ENCODE measurements at places on chromosomes 4 and X.

GRCh38 chrX:129980001-129980401 is 2.4 kb upstream of the BCORL1 start:
- no peak for DNase-seq

- no peak for DNase-seq
These were observed 16.0 kb downstream of the TNMD start for GRCh38 chrX:100600758-100601157.

DNA sequence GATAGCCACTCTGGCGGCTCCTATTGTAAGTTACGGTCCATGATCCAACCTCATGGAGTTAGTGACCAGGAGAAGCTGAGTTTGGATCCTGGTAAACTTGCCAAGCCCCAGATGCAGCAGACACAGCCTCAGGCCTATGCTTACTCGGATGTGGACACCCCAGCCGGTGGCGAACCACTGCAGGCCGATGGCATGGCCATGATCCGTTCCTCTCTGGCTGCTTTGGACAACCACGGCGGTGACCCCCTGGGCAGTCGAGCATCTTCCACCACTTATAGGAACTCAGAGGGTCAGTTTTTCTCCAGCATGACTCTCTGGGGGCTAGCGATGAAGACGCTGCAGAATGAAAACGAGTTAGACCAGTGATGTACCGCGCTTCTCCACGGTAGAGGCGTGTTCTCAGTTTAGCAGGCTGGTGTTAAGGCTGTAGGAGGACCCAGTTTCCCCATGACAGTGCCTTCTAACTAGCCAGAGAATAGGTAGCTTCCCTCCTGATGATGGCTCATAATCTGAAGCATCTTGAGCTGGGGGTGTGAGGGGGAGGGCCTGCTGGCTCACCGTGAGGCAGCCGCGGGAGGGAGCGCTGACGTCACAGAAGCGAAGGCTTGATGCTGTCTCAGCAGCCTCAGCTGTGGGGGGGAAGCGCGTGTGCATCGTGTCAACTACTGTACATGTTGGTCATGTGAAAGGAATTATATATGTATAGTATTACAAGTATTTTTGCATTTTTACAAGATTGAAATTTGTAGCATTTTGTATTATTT is 31.1 kb downstream of the ZBTB49 start:
- no peak for DNase-seq

GRCh38 chrX:97743014-97743413 is 859.3 kb downstream of the RPA4 start:
- DNase-seq = no peak

DNA sequence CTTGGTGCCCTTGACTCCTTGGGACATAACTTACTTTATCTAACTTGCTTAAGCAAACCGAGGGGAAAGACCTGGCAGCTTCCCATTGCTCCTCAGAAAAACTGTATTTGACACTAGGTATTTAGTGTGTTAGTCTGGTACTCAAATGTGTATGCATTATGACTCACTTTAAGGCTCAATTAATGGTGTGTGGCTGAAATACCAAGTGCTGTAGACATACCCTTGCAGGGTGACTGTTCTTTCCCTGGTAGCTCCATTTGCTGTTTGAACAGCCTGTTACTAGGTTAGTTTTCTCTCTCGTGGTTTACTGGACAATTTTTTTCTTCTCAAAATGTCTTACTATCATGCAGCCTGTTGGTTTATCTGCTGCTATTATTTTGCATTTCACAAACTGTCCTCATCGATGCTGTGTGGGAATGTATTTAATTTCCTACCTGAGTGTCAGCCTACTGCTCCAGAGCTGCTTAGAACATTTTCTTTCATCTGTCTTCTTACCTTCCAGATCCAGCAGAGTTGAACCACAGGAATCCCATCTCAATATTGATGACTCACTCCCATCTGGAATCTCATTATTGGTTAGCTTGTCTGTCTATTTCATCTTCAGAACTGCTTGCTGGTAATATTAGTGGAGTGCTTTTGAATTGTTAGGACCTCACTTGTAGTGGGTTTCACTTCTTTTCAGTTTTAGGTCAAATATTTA is 158.0 kb upstream of the FAT1 start:
- DNase-seq = no peak

DNA sequence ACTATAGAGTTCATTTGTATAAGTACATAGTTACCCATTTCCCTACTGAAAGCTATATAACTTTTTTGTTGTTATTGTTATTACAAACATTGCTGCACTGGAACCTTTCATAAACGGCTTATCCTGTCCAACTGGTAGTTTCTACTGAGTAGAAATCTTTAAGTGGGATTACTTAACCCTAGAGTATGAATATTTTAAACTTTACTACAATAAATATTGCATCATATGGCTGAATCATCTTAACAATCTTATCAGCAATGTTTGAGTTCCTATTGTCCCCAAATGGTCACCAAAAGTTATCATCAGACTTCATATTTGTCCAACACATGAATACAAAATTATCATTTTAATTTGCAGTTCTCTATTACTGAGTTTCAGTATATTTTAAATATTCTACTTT is 40.5 kb downstream of the LCORL start:
- DNase-seq = no peak

- DNase-seq = no peak
These were observed 97.4 kb upstream of the MYOZ2 start for GRCh38 chr4:119038116-119038841.

DNA sequence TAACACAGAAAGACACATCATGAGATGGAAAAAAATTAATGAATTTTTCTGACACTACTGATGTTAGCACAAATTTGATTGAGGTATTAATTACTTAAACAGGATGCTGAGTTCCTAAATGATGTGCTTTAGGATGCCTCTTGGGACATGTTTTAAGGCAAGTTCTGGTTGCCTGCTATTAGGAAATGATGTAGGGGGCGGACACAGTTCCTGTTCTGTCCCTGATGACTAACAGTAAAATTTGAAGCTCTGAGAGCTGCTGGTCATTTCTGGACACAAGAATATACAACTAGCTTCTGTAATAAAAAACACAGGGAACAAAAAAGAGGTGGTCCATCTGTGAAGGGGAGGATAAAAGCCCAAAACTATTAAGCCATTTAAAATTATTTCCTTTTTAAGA is 163.2 kb upstream of the ETNPPL start:
- DNase-seq = no peak

DNA sequence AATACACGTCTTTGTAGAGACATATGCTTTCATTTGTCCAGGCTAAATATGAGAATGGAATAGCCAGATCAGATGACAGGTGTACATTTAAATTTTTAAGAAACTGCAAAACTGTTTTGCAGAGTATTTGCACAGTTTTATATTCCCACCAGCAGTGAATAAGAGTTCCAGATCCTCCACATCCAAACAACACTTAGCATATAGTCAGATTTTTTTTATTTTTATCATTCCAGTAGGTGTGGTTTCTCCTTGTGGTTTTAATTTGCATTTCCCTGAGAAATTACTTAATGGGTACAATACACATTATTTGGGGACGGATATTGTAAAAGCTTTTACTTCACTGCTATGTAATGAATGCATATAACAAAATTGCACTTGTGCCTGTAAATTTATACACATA is 56.7 kb upstream of the IRF2 start:
- no peak for DNase-seq

- no peak for DNase-seq
These were observed 13.5 kb downstream of the PRKX start for GRCh38 chrX:3699821-3700381.

DNA sequence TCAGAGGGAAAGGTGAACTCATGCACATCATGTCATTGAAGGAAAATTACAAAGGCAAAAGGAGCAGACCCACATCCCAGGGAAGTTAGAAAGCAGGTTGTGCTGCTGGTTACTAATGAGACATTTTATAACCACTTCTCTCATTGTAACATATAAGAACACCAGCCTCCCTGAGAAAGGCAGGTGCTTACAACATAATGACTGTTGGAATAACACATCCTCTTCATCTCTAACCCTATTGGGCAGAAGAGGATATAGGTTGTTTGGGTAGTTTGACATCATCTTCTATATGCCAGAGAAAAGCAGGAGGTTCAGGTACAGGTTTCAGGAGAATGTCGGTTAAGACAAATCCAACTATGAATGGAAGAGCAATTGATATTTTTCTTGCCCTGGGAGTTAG is 77.6 kb downstream of the MAOA start:
- DNase-seq = no peak

DNA sequence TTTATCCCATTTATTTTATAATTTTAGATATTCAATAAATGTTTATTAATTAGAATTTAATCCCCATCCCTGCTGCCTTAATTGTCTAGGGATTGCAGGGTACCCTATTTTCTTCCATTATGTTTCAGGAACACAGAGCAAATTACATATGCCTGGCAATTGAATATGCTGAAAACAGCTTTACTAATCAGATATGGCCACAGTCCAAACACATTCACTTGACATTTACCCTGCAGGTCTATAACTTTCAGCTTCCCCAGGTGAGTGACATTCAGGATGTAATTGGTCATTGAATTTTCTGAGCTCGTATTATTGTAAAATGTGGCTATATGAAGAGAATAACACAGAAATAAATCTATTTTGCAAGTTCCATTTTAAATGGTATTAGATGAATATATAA is 218.7 kb upstream of the NDST4 start:
- no peak for DNase-seq

DNA sequence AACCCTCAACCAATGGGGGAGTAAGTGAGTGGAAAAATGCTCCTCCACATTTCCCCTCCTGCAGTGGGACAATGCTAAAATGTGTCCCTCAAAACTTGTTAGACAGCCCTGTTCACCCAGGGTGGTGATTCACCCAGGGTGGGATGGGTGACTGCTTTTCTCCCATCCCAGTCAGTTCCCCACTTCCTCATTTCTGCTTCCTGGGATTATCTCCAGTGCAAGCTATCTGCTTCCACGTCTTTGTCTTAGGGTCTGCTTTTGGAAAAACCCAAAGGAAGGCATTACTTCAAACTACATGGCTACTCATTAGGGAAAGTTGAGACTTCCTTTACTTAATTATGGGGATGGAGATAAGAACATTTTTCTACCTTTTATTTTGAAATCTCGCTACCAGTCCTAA is 45.5 kb downstream of the ETNPPL start:
- no peak for DNase-seq

DNA sequence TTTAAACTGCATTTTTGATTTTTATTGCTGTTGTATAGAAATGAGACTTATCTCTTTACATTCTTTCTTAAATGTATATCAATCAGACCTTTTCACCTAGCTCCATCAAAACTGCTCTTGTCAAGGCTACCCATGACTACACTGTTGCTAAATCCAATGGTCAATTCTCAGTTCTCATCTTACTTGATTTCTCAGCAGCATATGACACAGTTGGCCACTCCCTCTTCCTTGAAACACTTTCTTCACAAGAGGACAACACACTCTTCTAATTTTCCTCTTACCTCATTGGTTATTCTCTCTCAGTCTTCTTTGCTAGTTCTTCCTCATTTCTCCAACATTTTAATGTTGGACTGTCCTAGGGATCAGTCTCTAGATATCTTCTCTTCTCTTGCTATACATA is 94.1 kb upstream of the CITED1 start:
- DNase-seq = no peak

GRCh38 chr4:909821-910220 is 22.3 kb downstream of the GAK start:
- no peak for DNase-seq

DNA sequence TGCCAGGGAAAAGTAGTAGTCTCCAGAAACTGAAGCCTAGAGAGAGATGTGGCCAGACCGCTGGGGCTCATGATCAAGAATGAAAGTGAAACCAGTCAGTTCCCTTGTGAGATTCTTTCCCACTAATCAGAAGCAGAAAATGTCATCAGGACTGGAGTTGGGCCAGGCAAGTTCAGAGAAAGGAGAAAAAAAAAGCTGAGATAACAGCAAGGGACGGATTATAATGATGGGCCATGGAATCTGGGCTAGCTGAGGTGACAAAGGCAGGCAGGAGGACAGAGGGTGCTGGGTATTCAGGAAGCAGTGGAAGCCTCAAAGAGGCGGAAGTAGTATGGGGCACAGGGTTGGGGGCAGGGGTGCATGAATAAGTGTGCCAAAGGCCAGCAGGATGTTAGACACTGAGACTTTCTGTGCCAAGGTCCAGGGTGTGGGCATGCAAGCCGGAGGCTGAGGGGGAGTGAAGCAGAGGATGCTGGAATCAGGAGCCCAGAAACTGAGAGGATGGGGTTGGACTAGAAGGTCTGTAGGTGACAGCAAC is 2.5 kb downstream of the CXorf38 start:
- no peak for DNase-seq

- no peak for DNase-seq
These were observed 183.9 kb downstream of the CPEB2 start for GRCh38 chr4:15186149-15186548.

- no peak for DNase-seq
These were observed 342.8 kb downstream of the DMD start for GRCh38 chrX:32868524-32868895.

DNA sequence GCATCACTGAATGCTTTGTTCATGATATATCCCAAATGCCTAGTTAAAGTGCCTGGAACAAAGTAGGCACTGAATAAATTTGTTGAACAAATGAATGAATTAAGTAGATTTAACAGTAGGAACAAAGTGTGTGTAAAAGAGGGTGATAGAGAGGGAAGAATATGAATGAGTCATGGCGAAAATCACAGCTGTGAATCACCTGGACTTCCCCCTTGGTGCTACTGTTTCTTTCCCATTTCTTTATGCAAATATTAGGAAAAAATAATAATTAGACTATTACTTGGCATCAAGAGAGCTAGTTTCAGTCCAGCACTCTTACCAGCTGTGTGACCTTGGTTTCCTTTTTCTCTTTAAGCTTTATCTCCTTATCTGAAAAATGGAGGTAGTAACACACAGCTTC is 9.2 kb downstream of the SPIN3 start:
- no peak for DNase-seq

DNA sequence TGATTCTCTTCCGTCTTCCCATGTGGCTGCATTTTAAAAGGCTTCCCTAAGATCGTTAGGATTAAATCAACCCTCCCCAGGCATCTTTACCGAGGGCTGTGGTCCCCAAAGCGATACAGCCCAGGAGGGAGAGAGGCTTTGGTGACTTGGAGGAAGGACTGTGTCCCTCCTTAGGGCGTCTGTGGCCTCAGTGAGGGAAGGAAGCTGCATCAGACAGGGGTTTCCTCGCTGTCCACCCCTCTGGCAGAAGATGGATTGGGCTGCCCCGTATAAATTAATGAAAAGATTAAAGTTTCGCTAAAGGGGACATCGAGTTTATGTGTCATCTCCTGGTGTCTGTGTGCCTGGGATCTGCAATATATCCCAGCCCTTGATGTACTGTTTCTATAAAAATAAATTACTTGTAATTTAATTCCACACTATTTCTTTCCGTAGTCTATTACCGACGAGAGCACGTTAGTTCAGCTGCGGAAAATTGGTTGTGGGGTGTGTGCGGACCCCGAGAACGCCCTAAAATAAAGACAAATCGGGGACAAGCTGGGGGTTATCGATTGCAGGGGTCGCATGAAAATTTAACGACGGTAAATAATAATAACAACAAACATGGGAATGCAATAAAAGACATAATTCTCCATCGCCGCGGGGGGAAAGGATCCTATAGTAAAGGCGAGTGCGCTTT is 6.5 kb downstream of the SHOX start:
- no peak for DNase-seq

DNA sequence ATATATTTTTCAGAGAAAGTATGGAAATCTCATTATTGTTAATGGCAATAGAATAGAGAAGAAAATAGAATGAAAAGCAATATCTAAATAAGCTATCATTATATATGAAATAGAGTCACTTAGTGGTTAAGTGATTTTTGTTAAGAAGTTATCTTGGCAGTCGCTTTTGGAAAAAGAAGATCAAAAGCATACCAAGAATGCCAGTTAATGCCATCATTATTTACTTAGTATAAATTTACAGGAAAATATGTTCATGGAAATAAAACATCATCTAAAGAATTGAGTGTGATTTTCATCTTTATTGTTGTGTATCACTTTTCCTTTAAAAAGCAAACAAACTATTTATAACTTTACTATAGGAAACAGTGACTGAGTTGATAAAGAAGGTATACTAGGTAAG is 85.3 kb upstream of the GPR101 start:
- DNase-seq = no peak
